Activated CD8-positive, alpha-beta memory T cell treated with anti-CD3 and anti-CD28 coated beads for 4 hours (primary cell): ENCODE measurements at places on chromosomes 3 and 15.

DNA sequence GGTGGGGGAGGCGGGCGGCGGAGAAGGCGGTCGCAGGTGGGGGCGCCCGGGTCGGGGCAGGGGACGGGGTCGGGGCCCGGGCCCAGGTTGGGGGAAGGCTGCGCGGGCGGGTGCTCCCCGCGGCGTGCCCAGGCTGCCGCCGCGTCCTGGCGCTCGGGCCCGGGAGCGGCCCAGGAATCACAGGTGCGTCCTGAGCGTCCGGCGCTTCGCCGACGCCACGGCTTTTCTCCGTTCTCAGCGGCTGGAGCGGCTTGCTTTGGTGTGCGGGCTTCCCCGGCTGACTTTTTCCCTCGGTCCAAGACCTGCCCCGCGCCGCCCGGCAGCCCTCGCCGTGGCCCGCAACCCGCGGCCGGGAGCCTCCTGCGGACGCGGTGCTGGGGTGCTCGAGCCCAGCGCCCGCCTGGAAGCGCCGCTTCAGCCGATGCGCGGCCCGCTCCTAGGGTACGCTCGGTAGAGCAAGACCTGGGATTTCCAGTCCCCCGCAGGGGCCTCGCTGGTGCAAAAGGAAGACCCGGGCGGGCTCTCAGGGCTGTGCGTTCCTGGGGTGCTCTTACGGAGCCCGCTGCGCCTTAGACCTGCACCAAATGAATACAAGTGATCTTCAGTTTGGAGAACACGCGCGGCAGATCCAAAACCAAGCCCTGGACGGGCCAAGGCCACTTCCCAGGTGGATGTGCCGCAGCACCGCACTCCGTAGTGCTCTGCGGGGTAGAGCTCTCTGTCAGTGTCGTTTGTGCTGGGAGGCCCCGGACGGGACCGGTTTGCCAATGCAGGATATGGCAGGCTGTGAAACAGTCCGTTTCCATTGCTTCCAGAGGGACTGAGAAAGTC is 639 bp downstream of the NIPA1 start:
- DNase-seq, result no peak

DNA sequence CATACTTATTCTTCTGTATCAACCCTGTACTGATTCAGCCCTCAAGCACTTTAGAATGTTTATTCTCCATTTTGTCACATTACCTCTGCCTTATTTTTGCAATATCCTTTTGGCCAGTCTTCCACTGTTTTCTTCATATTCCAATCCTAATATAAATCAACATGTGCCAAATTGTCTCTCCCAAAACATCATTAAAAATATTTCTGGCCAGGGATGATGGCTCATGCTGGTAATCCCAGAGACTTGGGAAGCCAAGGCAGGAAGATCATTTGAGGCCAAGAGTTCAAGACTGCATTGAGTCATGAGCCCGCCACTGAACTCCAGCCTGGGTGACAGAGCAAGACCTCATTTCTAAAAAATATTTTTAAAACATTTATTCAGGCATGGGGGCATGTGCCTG is 641.4 kb upstream of the CBLB start:
- no peak for DNase-seq

DNA sequence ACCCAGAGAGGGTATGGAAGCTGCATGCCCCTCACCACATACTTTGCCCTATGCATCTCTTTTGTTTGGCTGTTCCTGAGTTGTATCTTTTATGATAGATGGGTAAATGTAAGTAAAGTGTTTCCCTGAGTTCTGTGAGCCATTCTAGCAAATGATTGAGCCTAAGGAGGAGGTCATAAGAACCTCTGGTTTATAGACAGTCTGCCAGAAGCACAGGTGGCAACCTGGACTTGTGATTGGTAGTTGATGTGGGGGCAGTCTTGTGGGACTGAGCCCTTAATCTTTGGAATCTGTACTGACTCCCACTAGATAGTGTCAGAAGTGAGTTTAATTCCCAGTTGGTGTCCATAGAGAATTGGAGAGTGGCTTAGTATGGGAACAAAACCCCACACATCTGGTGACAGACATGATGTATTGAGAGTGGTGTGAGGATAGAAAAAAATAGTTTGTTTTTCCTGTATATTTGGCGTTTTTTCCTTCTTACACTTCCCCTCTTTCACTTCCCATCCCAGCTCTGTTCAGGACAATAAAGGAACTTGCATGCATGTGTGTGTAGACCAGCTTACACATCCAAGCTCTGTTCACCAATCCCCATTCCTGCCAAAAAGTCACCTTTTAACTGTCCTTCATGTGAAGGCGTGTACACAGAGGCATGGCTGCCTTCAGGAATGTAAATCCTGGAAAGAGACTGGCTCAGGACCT is 38.1 kb upstream of the SPPL2A start:
- DNase-seq, result no peak

DNA sequence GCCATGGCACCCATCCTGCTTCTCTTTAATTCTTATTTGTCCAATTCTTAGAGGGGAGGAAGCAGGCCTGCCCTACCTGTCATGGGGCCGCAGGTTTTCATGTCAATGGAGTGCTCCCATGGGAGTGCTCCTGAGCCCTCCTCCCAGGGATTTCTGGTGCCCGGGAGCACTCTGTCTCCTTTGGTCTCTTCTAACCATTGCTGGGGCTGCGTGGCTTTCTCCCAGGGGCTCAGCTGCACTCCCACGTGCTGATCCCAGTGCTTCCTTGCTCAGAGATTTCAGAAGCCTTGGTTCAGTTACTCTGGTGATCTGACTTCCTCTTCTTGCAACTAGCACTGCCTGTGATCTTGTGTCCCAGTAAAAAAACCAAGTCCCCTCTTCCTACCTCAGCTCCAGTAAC is 68.0 kb upstream of the ARL8B start:
- DNase-seq, result no peak

GRCh38 chr3:3683261-3683660 is 116.0 kb upstream of the LRRN1 start:
- no peak for DNase-seq

GRCh38 chr3:100825574-100825973 is 116.3 kb downstream of the TFG start:
- no peak for DNase-seq

GRCh38 chr3:139608924-139609323 is 68.8 kb downstream of the NMNAT3 start:
- no peak for DNase-seq

- DNase-seq, result no peak
Observed at GRCh38 chr3:113340785-113341184, 100.5 kb downstream of the CFAP44 start.

DNA sequence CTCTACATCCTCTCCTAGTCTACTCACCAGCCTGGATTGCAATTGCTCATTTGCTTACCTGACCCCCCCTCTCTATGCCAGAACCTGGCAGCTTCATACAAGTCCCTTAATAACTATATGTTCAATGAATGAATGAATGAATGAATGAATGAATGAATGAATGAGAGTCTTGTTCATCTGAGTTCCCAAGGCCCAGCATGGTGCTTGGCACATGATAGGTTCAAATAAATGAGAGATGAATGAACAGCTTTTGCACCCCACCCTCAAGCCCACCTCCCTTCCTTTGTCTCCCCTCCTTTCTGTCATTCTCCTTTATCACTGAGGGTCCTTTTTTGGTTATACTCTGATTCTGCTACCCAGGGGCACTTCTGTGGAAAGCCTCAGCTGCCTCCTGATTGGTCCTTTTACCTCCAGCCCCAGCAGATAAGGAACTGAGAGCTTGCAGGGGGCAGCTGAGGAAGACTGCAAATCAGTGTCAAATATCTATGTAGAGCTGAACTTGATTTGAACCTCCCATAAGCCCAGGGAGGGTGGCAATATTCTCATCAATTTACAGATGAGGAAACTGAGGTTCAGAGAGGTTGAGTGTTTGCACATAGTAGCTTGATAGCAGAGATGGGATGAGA is 54.1 kb upstream of the CHRNB4 start:
- DNase-seq, result no peak

DNA sequence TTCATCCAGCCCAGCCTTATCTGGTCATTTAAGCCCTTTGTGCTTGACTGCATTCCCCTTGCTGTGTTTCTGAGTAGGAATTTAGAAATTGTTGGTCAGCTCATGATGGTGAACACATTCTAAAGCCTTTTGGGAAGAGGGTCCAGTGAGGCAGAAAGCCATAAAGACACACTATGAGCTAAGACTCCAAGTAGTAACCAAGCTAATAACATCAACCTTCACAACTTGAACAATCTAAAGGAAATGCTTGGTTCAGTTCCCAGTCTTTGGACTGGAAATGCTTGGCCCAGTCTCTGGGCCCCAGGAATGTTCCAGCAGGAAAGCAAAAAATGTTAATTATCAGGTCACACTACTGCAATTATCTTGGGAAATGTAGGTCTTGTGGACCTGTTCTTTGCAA is 7.7 kb downstream of the PLSCR1 start:
- no peak for DNase-seq

- no peak for DNase-seq
Observed at GRCh38 chr3:34141841-34142337, 343.5 kb downstream of the PDCD6IP start.

DNA sequence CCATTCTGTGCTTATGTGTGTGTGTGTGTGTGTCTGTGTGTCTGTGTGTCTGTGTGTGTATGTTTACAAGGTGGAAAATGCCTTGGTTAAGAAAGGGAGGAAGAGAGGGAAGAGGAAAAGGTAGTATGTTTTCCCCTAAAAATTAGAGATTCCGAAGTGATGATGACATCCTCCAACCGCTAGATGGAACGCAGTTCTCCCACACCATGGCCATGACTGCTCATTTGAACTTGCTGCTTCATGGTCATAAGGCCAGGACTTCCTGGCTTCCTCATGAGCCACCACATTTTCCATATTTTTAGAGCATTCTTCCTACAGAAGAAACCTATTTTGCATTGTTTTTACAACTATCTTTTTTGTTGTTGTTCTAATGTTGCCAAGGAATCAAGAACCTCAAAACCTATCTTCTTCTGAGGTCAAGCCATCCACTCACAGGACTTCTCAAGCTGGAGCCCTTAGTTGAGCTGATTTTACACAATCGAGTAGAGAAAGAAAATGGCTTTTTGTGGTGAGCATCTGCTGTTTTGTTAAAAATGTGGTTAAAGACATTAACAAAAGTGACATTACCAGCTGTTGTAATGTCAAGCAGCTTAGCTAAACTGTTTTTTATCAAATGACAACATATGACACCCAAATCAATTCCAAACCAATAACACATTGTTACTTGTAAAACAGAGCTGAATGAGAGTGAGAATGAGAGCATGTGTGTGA is 1091.0 kb downstream of the FHIT start:
- no peak for DNase-seq

DNA sequence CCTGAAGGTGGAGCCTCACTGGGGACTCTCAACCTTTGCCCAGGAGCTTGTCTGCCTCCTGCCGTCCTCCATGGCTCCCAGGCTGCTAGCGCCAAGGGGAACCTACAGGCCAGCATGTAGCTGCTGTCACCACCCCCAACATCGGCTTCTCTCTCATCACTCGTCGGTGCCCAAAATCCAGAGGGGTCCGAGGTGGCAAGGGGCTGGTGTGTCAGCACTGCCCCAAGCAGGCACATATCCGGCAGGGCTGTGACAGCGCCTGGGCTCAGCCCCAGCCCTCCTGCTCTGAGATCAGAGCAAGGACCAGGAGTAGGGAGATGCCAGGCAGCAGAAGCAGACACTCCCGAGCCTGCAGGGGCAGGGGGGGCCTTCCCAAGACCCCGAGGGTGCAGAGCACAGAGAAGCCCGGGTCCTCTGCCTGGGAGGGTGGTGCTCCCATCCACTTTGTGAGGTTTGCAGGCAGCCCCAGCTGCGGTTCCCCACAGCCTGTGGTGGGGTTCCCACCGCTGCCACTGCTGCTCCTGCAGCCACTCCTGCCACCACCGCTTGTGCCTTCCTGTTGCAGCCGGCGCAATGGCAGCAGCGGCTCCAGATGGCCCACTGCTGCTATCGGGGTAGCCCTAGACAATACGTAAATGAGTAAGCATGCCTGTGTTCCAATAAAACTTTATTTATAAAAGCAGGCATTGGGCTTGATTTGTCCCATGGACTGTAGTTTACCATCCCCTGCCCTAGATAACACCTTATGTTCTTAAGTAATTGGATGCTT is 451.0 kb downstream of the EPHA6 start:
- no peak for DNase-seq

DNA sequence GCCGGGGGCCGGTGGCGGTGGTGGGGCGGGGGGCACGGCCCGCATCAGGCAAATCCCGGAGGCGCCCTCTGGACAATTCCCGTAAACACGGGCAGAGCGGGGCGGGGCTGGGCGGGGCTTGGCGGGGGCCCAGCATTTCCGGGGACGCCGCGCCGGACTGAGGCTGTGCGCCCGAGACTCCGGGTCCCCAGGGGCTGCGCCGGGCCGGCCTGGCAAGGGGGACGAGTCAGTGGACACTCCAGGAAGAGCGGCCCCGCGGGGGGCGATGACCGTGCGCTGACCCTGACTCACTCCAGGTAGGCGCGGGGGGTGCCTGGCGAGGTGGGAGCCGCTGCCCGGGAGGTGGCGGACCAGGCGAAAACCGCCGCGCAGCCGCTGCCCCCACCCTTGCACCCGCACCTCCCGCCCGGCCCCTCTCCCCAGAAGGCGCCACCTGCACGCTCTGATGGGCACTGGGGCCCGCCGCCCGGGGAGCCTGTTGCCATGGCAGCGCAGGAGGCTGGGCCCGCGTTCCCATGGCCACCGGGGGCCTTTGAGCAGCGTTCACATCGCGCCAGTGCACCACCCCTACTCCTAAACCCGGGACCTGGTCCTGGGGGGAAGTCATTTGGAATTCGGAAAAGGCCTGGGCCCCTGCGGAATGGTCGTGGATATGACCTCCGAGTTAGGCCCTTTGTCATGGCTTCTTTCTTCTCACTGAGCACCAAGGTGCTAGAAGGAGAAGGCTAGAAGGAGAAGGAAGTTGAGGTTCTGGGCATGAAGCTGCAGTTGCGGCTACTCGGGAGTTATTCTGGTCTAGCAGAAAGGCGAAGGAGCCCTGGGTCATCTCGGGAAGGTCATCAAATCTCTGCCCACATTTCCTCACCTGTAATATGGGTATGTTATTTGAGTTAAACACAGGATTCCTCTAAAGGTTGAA is 16.1 kb upstream of the SEMA4B start:
- no peak for DNase-seq

DNA sequence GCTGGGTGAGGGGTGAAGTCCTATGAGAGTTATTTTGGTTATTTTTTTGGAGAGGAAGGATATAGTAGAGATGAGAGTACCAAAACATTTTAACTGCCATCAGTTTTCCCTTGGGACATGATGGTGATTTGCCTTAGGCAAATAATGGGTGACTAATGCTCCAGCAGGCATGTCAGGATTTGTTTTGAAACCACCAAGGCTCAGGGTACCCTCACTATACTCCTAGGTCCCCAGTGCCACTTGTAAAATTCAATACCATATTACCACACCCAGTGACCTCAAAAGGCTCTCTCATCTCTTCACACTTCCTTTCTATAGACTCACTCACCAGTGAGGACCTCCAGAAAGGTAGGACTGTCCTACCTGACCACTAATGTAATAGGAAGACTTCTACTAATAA is 83.6 kb downstream of the WDR72 start:
- DNase-seq, result no peak

- no peak for DNase-seq
Observed at GRCh38 chr3:64859625-64860535, 172.1 kb upstream of the ADAMTS9 start.

- no peak for DNase-seq
Observed at GRCh38 chr15:58463815-58464650, 32.2 kb downstream of the LIPC start.

DNA sequence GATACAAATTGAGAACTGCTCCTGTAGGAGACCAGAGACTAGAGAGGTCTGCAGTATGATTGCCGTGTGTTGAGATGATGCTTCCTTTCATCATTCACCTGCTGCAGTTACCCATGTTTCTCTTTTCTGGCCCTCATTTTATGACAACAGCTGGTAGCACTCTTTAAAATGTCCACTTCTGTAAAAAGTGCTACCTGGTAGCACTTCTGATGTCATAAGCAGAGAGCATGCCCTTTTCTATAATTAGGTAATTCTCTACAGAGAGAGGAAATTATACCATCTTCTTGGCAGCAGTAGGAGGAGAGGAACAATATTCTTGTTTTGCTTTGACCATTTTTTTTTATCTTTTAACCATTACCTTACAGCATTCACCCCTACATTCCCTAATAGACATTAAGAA is 123.8 kb downstream of the PPM1L start:
- no peak for DNase-seq
